ENCODE measurements at places on chromosomes 4 and X.

DNA sequence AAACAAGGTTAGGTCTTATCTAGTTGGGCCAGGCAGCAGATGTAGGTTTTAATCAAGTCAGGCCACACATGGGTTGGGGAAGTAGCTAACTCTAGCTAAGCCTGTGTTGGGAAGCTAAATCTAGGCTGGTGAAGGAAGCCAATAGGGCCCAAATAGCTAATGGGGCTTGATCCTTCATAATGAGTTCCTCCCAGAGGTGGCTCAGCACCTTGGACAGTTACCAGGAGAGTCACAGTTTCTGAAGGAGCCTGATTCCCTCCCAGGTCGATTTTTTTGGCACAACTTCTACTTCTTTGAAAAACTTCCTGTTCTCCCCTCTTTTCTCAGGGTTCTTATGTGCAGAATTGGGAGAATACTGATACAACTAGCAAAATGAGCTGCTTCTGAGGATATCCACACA, 242.5 kb upstream of the PRPS2 start:
- no peak for DNase-seq

- DNase-seq = no peak
Measured at GRCh38 chr4:31715302-31715701, 995.1 kb downstream of the PCDH7 start.

DNA sequence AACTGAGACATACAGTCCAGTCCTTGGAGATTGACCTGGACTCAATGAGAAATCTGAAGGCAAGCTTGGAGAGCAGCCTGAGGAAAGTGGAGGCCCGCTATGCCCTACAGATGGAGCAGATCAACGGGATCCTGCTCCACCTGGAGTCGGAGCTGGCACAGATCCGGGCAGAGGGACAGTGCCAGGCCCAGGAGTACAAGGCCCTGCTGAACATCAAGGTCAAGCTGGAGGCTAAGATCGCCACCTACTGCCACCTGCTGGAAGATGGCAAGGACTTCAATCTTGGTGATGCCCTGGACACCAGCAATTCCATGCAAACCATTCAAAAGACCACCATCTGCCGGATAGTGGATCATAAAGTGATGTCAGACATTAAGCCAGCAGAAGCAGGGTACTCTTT, 20.4 kb upstream of the FRMPD3 start:
- no peak for DNase-seq

DNA sequence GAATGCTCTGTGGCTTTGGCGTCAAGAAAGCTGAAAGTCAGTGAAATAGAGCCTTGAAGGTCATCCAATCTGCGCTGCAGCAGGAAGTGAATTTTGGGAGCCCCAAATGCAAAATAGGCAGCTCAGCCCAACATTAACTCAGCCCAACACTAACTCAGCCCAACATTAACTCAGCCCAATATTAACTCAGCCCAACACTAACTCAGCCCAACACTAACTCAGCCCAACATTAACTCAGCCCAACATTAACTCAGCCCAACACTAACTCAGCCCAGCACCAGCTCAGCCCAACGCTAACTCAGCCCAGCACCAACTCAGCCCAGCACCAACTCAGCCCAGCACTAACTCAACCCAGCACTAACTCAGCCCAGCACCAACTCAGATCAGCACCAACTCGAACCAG, 71.5 kb downstream of the SORBS2 start:
- no peak for DNase-seq

DNA sequence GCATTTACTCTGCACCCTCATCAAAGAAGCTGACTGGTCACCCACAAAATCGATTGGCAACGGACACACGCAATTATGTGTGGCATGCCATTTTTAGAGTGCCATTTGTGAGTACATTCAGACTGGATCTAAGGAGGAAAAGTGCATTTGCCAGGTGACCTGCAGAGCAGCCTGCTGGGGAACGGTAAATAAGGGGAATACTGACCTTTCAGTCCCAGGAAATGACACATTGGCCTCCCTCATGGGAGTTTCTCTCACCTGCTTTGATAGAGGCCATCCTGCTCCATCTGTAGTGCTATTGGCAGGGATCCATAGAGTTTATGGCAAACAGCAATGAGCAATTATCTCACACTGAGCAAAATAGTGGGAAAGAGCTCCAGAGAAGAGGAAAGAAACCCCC, 127.8 kb downstream of the DDX53 start:
- no peak for DNase-seq

- no peak for DNase-seq
Measured at GRCh38 chrX:123626962-123627361, 105.9 kb downstream of the THOC2 start.

DNA sequence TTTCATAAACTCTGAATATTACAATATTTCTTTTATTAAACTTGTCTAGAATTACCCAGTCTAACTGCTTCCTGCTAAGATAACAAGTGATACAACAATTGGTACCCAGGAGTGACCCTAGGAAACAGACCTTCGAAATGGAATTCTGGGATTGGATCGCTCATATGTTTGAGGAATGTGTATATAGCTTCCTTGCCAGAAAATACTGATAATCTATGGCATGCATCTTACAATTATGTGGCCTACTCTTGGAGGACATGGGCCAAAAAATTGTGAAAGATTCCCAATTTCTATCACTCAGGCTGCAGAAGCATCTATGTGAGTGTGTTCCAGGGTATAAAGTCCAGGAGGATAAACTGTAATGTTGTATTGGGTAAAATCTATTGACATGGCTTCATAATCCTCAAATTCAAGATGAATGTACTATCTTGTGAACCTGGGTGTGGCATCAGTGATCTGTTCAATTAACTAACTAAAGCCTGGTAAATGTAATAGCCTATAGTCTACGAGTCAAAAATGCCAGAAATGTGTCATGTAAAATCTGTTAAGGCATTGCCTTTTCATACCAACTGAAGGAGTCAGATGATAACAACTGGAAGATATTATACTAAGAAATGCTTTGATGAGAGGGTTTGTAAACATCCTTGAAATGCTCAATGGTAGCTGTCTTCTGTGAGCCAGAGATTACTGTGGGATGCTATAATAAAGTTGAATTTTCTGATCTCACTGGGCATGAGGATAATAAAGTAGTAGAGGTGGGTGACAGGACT, 1499.3 kb downstream of the PCDH7 start:
- DNase-seq = no peak

DNA sequence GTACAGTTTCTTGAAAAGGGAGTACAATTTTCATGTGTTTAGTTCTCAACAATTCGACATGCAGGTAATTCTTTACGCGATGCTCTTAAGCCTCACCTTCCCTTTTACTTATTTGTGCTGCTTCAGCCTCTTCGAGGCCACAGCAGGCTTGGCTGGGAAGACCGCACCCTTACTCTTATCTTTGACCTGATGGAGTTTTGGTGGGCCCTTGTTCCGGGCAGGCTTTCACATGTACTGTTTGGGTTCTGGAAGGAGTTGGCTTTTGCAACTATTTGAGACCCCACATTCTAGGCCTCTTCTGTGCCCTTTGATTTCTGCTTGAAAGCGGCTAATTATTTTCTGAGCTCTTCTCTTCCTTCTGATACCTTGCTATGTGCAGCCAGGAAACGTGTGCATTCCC, 60.2 kb downstream of the FAM193A start:
- DNase-seq = no peak

DNA sequence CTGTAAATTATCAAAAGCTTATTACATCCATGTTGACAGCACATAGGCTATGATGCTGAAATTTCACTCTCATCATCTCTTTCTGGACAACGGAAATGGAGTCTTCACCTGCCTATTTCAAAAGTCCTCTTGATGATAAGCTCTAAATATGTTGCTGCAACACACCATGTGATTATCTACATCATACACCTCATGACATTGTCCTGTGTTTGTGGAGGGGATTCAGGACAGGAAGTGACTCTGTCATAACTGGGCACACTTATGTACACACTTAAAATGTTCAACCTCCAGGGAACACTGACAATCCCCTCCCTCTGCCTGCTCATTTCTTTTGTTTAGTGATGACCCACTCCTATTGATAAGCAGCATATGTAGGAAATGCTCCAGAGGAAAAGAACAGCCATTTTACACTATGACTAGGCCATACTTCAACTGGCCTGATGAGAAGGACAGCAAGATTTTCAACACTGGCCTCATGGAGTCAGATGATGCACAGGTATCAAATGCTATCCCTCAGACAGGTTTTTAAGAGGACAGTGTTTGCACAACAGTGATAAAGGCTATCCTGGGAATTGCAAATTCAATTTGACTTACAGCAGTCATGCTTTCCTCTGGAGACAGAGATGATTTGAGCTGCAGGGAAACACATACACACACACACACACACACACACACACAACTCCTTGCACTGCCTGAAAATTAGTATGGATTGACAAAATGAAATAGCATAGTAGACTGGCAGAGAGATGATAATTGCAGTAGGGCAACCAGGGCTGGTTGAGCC, 163.3 kb upstream of the RASGEF1B start:
- no peak for DNase-seq

DNA sequence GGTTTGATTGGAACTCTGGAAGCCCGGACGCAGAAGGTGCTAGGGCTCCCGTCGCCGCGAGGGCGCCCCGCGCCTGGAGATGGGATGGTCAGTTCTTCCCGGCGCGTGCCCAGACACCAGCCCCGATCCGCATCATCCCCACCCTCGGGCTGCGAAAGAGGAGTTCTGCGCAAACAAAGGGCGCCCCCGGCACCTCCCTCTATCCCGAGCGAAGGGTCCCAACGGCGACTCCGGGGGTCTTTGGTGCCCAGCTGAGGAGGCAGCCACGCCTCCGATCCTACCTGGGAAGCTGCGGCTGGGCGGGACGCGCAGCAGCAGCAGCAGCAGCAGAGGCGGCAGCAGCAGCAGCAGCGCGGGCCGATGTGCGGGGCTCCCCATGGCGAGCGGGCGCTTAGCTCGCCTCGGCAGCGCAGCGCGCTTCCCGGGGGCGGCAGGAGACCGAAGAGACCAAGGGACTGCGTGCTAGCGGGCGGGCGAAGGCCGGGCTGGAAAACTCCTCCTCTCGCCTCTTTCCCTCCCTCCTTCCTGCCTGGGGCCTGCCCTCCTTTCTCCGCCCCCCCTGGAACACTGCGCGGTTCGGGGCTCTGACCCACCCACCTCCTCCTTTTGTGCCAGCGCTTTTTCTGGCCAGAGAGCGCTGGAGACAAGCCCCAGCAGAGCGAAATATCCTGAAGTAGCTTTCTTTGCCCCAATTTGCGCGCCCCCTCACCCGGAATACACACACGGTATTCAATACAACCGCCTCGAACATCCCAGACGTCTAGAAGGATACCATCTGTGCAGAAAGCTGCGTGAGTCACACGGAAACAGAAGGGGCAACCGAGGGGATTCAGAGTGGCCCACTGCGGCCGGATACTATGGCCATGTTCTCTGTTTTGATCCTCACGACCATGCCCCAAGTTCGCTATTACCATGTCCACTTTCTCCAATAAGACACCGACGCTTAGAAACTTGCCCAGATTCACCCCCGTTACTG, at the start of gene SRPX:
TSS of gene SRPX (minus strand) at position 457 of the 976 bp plus-strand sequence. CDS start at position 378, 79 bp downstream.
- DNase-seq = no peak

GRCh38 chr4:82677327-82677726, 115.5 kb upstream of the TMEM150C start:
- no peak for DNase-seq

DNA sequence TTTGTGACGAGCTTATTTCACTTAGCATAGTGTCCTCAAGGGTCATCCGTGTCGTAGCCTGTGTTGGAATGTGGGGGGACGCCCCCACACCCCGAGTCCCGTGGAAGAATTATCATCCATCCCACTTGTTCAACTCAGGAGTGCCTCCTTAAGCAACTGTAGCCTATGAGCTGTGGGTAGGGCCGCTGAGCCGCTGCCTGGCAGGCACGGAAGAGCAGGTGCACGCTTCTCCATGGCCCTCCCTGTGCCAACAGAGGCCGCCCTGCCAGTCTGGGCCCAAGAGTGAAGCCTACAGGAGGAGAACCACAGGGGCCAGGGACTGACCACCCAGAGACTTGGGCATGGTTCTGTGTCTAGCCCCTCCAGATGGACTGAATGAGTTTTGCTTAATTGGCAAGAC, 2.3 kb upstream of the RGS12 start:
- no peak for DNase-seq

- DNase-seq = no peak
Measured at GRCh38 chr4:123415977-123416376, 19.4 kb downstream of the SPRY1 start.

Data from stimulated activated CD4-positive, alpha-beta T cell treated with anti-CD3 and anti-CD28 coated beads, Interleukin-1b, Interleukin-23, amount 100 ng/mL, for 1 hour (primary cell).